ENCODE measurements at places on chromosomes 6 and 20.

DNA sequence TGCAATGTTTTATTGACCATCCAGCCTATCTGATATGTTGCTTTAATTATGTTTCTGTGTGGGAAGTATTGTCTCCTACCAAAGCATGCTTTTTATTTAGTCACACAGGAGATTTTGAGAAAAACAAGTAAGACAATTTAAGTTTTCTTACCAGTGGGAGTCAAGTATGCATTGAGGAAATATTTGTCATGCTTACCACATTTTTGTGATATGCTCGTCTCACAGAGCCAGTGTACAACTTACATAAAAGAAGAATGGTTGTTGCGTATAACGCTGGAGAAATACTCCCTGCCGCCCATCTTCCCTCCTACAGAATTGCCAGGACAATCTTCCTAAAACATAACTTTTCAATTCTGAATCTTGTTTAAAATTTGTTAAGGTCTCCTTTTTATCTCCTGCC is 37.1 kb upstream of the FILIP1 start:
- DNase-seq = no peak

DNA sequence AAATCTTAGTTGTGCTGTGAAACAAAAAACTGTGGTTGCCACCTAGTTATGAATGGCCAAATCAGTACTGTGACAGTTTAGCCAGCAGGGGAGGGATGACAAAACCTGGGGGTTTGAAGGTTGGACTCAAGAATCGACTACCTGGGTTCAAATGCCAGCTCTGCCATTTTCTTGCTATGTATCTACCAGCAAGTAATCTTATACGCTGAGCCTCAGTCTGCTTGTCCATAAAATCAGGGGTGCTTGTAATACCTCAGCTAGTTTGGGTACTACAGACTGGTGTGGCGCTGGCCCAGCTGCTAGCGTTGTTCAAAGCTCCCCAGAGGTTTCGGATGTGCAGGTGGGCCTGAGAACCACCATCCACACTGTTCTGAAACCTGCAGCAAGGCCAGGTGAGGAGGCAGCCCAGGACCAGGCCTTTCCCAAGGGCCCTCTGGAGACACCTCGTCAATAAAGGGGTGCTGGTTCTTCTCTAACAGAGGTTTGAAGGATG is 40.4 kb downstream of the TRAM2 start:
- no peak for DNase-seq

- no peak for DNase-seq
Observed at GRCh38 chr6:125107048-125107447, 46.5 kb upstream of the TPD52L1 start.

- no peak for DNase-seq
Observed at GRCh38 chr20:33211817-33212424, 5.2 kb upstream of the BPIFA3 start.

- DNase-seq = no peak
Observed at GRCh38 chr20:63280929-63281545, 8.4 kb downstream of the ARFGAP1 start.

DNA sequence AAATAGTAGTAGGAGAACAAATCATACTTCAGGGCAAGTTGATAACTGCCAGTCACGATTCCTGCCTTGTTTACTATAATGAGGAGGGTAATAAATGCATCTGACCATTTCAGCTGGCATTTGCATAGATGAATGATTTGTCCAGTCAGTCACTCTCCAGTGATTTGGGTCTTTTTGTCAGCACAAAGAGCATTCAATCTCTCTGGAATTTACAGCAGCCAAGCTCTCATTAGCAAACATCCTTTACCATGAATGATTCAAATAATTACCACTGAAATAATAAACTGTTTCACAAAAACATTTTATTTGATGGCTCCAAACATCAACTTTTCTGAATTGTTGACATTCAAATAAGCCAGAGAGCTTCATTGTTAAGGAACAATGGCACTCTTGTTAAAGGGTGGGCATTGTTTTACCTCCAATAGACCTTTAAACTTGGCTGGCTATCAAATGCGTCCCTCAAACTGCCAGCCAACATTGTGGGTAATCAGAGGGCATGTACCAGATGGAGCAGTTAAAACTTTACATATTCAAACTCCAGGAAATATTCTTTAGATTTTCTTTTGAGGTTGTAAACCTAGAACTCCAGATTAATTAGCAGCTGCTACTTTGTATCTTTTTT is 30.0 kb upstream of the FBXL4 start:
- no peak for DNase-seq

DNA sequence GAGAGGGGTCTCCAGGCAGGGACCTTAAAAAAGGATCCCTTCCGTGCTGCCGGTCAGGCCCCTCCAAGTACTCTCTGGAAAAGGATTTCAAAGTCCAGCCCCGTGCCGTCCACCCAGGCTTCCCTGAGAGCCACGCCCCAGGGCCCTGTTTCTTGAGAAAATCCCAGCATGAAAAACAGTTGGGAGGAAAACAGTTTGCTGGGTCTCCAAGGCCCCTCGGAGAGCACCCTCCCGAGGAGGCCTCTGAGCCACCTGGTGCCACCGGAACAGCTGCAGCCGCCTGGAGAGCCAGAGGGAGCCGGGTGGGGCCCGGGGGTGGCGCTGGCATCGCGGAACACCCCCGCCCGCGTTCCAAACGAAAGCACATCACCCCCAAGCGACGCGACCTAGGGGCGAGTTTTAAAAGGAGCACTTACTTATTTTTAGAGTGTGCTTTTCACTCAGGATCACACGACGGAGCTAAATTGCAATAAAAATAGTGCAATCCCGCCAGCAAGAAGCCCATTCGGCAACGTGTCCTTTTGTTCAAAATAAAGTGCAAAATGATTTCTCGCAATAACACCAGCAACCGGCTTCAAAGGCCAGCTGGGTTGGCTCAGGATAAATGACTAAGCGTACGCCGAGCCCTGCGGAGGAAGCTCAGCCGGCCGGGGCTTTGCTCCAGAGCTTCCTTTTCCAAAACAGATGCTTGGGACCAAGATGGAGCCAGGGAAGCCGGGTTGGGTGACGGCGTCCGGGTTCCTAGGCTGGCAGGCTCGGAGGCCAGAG is 64.2 kb downstream of the YTHDF1 start:
- no peak for DNase-seq

DNA sequence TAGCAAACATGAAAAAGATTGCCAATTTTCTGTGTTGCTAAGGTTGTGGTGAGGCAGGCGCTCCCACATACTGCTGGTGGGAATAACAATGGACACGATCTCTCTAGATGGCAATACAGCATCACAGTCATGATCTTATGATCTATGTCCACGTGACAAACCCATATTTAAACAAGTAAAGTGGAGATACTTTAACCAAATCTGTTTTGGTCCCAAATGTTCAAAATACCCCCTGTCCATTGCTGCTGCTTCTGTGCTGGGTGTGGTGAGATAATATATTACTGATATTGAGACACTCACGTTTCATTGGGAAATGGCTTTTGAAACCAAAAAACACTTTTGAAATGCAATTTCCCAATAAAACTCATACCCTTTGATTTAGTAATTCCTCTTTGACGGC is 23.0 kb downstream of the SIRPD start:
- DNase-seq = no peak

GRCh38 chr6:31293343-31293742 is 21.5 kb upstream of the HLA-C start:
- no peak for DNase-seq

GRCh38 chr20:57656252-57656820 is 36.1 kb upstream of the ZBP1 start:
- DNase-seq = no peak

DNA sequence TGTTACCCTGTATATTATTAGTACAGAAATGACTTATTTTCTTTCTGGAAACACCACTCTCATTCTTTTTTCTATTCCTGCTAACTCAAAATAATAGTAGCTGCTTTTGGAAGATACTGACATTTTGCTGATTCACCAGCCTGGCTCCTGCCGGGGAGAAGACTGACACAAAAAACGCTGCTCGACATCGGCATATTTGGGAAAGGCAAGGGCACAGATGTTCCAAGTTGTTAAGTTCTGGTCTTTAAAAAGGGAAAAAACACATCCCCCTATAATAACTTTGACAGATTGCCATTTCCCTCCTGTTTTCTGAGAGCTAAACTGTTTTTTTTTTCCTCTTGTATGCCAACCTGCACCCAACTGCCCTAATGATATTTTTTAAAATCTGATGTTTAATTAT is 55.4 kb downstream of the CTNNBL1 start:
- DNase-seq = no peak
